ENCODE measurements at places on chromosomes 2 and 18.

DNA sequence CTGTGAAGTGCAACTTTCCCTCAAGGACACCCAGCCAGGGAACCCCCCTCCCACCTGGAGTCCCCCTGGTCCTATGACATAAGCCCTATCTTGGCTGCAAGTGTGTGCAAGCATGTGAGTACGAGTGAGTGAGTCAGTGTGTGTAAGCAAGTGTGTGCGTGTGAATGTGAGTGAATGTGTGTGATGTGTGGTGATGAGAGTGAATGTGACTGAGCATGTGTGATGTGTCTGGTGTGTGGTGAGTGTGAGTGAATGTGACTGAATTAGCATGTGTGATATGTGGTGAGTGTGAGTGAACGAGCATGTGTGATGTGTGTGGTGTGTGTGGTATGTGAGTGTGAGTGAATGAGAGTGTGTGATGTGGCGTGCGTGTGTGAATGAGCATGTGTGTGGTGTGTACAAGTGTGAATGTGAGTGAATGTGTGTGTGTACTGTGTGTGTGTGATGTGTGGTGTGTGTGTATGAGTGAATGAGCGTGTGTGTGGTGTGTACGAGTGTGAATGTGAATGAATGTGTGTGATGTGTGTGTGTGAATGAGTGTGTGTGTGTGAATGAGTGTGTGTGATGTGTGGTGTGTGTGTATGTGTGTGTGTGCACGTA lies 68.8 kb upstream of the SMAD7 start:
- DNase-seq, result no peak
- H3K4me1 ChIP-seq, result peaks cover 5% of the 10 kb centered on the region
- no peaks in the 10 kb centered on the region for H3K36me3 ChIP-seq

DNA sequence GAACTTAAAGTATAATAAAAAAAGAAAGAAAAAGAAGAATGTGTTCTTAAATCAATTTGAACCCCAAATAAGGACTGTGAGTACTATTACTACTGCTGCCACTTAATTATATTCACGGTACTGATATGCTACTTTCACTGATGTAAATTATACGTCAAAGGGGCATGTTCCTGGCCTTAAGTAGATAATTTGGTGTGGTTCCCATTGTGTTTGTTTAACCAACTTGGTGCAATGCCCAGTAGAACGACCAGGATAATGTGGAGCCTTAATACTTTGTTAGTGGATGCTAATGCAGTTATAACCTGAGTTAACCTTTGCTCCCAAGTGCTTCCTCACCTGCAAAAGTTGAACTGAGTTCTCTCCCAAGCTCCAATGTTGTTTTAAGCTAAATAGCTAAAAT lies 142.0 kb downstream of the NR4A2 start:
- H3K4me3 ChIP-seq, result no peak overlapping the region
- no peak overlapping the region for H3K27ac ChIP-seq
- H3K27me3 ChIP-seq, result no peaks in the 10 kb centered on the region
- no peak for DNase-seq
- no peaks in the 10 kb centered on the region for H3K36me3 ChIP-seq

DNA sequence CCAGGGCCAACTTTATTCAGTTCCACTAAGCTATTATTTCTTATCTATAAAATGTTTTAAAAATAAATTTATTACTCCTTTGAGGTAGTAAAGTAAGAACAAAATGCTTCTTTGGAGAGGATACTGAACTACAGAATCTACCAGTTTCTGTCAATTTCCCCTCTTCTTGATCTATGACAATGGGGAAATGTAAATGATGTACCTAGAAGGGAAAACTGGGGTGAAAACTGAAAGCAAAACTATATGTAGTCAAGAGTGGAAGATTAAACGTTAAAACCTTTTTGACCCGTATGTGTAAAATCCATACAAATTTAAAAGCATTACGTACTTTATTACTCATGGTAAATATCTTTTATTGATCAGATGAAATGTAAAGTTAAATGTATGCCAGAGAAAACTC lies 1287.8 kb upstream of the TMEFF2 start:
- H3K4me1 ChIP-seq, result no peaks in the 10 kb centered on the region
- H3K27ac ChIP-seq, result no peak overlapping the region
- no peak overlapping the region for H3K4me3 ChIP-seq
- no peak for DNase-seq

DNA sequence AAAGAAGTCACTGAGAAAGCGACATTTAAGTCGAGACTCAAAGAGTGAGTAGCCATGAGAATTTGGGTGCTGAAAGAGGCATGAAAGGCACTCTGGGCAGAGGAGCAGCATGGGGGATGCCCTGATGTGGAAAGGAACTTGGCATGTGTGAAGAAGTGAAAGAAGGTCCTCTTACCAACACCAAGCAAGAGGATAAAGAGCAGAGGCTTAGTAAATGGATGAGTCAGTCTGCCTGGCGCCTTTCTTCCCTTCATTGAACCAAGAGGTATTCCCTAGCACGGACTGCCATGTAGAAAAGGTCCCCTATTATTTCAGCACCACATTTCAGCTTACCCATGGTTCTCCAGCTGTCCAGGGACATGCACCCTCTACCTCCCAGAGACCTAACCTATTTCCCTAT lies 221.1 kb upstream of the NRP2 start:
- no peaks in the 10 kb centered on the region for H3K36me3 ChIP-seq
- peaks cover 33% of the 10 kb centered on the region for H3K4me1 ChIP-seq
- no peak overlapping the region for H3K4me3 ChIP-seq
- no peaks in the 10 kb centered on the region for H3K27me3 ChIP-seq
- H3K27ac ChIP-seq, result no peak overlapping the region

GRCh38 chr2:27772804-27773203 lies 1.3 kb downstream of the MRPL33 start:
- H3K27ac ChIP-seq, result no peak overlapping the region
- no peaks in the 10 kb centered on the region for H3K27me3 ChIP-seq
- H3K4me3 ChIP-seq, result peak overlapping the region; percentile 94
- no peak for DNase-seq

DNA sequence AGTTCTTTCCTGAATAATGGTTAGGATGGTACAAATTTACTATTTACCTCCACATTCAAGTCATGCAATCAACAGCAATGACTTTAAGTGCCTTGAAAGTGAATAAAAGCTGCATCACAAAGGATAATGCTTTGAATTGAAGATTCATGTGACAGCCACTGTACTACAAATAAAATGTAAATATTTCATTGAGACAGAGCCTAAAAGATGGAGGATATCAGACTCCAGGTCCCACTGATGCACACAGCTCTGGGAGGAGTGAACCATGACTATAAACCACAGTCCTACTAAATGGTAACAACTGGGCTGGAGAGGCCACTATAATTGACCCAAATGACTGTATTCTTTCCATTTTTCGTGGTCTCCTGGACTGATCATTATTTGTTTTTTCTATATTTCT lies 576.9 kb downstream of the ADCYAP1 start:
- no peak overlapping the region for H3K27ac ChIP-seq
- H3K4me1 ChIP-seq, result no peaks in the 10 kb centered on the region
- DNase-seq, result no peak
- no peaks in the 10 kb centered on the region for H3K27me3 ChIP-seq

GRCh38 chr2:47300081-47300480 lies 102.9 kb upstream of the MSH2 start:
- no peak overlapping the region for H3K27ac ChIP-seq
- H3K4me1 ChIP-seq, result peaks cover 25% of the 10 kb centered on the region
- H3K27me3 ChIP-seq, result no peaks in the 10 kb centered on the region
- H3K36me3 ChIP-seq, result no peaks in the 10 kb centered on the region
- no peak for DNase-seq
- no peak overlapping the region for H3K4me3 ChIP-seq

DNA sequence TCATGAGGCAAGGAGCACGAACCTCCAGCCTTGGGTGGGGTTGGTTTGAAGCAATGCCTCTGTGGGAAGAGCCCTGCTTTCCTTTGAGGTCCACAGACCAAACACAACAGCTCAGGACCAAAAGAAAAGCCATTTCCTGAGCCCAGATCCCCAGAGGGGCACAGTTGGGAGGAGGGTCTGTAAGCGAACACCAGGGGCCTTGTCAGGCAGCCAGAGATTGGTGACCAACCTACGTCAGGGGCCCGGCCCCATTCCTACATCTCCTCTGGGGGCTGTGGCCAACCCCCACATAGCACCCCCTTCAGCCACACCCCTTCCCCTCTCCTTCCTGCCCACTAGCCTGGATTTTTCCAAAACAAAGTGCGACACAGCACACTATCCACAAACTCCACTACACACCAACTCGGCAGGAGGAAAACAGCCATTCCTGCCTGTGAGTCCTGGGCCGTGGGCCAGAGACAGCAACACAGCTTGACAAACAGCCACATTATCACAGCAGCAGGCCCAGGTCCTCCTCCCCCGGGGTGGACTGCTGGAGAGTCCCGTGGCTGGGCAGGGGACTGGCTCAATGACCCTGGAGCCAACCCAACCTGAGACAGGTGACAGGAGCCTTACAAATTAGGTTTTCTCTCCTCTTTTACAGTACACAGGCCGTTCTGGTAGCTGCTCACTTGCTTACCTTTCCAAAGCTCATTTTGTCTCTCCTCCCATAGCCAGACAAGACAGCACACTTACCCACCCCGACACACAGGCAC lies 98.8 kb downstream of the TNS1 start:
- peaks cover 6% of the 10 kb centered on the region for H3K4me1 ChIP-seq
- no peaks in the 10 kb centered on the region for H3K27me3 ChIP-seq
- no peaks in the 10 kb centered on the region for H3K36me3 ChIP-seq
- no peak overlapping the region for H3K4me3 ChIP-seq
- no peak for DNase-seq

Measured in neural progenitor cell (in vitro differentiated cells).